ENCODE measurements at places on chromosomes 5 and 9.

GRCh38 chr5:150300496-150301169, 2.1 kb downstream of the ARSI start:
- DNase-seq = no peak

DNA sequence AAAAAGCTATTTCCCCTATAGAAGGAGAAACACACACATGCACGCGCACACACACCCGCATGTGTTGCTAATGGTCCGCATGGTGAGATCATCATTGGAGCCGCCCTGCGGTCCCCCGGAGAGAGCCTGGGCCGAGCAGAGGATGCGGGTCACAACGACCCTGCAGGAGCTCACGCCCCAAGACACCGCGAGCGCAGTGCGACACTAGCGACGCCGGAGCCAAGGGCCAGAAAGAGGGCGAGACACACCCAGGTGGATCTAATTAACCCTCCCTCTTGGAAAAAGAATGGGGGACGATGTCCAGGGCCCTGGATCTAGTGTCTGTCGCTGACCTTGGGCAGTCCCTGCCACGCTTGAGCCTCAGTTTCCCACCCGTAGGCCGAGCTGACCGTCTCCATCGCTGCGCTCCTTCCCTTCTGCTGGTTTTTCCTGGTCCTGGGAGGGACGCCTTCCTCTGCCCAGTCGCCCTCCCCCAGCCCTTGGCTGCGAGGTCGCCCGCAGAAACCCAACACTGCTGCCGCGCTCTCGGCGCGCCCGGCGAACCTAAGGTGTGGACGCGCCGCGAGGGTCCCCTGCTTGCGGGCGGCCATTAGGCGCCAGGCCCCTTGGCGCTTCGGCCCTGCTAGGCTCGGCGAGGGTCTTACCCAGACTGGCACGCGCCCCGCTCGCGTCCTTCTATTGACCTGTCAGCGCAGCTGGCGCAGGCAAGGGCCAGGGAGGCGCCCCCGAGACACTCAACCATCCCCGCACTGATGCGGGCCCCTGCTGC, 47.5 kb upstream of the RNF20 start:
- DNase-seq = peak; percentile 18

GRCh38 chr9:15606643-15607472, 54.0 kb downstream of the CCDC171 start:
- DNase-seq = peak; percentile 31

DNA sequence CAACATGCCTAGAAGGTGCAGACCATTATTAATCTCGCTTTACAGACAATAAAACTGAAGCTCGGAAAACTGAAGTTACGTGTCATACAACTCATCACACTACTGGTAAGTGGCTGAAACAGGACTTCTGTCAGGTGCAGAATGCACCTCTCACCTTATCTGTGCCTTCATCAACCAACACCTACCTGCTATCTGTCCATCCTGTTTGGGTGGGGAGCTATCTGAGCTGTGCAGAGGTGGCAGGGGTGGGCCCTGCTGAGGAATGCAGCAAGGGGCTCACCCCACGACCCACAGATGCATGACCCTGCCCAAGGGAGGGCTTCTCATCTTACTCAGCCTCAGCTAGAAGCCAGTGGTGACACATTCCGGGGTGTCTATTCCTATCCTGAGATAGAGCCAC, 81.6 kb downstream of the SLIT3 start:
- DNase-seq = no peak

DNA sequence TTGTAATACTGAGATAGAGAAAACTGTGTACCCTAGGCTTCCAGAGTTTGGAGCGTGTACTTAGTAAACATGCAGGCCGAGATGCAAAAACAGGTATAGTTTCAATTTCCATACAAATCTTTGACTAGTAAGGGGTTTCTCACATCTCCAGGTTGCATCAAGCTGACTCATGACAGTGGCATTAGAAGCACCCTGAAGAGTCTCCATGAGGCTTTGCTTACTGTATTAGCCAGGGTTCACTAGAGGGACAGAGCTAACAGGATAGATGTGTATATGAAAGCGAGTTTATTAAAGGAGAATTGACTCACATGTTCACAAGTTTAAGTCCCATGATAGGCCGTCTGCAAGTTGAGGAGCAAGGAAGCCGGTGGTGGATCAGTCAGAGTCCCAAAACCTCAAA, 275.3 kb upstream of the CDH6 start:
- no peak for DNase-seq

DNA sequence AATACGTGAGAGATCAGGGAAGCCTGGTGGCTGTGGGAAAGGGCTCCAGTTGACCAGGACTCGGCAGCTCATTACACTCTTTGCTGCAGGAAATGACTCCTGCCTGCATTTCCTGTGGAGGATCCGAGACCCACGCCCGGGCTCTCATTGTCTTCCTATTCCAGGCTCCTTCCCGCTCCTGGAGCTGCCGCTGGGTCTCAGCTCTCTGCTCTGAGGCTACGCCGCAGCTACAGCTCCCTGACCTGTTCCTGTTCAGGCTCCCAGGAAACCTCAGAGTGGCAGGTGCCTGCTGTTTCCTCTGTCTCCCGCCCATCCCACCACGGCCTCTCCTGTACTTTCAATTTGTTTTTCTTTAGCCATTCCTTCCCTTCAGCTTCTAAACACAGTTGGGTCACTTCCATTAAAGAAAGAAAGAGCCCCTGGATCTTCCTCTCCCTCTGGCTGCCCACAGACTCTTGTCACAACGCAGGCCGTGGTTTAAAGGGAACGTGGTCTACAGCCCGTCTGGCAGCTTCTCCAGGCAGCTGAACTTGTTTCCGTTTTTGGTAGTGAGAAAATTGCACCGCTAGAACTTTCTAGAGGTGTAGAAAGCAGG, 71.5 kb downstream of the IL6ST start:
- DNase-seq = no peak

- DNase-seq = no peak
Observed at GRCh38 chr9:14215614-14216013, 98.3 kb downstream of the NFIB start.

- DNase-seq = no peak
Observed at GRCh38 chr5:73827106-73827450, 201.1 kb downstream of the ARHGEF28 start.

GRCh38 chr5:96933764-96934707, 1.8 kb upstream of the LNPEP start:
- no peak for DNase-seq

GRCh38 chr5:167259806-167260205, 1031.6 kb upstream of the WWC1 start:
- DNase-seq = no peak

GRCh38 chr5:142248853-142249462, 75.9 kb downstream of the SPRY4 start:
- peak; percentile 26 for DNase-seq

DNA sequence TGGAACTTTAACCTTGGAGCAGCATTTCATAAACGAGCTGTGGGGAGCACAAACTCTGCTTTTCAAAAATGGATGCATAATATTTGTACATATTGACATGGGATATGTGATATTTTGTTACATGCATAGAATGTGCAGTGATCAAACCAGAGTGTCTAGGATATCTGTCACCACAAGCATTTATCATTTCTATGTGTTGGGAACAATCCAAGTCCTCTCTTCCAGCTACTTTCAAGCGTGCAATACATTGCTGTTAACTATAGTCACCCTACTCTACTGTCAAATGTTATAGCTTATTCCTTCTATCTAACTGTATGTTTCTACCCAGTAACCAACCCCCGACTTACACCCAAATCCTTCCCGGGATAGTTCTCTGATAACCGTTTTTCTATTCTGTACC, 15.0 kb upstream of the C5orf58 start:
- DNase-seq = no peak

GRCh38 chr5:119275146-119275545, 80.7 kb upstream of the TNFAIP8 start:
- no peak for DNase-seq

DNA sequence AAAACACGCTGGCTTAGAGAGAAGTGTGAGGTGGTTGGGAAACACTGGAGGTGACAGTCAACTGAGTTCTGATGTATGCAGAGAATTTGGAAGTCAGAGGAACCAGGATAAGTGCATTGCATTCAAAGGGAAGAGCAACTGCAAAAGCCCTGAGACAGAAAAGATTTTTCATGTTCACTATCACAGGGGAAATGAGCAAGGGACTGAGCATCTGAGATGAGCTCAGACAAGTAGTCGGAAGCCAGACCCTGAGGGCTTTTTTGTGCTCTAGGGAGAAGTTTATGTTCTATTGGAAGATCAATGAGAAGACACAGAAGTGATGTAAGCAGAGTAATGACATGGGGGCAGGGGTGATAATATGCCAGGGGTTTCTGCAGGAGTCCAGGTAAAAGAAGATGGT, 97.5 kb downstream of the HTR4 start:
- DNase-seq = no peak

DNA sequence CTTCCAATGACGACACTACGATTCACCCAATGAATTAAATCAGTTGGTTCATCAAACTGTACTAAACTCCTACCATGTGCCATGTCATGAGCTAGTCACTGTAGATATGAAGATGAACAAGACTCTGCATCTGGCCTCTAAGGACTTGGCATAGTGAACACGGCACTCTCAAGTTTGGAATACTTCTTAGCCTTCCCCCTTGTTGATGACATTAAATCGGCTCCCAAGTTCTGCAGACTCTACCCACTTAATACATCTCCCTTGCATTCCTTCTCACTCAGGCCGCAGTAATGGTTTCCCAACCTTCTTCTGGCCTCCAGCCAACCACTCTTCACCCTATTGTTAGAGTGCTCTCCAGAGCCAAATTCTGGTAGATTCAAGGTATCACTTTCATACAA, 184.7 kb downstream of the MAPKAP1 start:
- no peak for DNase-seq

DNA sequence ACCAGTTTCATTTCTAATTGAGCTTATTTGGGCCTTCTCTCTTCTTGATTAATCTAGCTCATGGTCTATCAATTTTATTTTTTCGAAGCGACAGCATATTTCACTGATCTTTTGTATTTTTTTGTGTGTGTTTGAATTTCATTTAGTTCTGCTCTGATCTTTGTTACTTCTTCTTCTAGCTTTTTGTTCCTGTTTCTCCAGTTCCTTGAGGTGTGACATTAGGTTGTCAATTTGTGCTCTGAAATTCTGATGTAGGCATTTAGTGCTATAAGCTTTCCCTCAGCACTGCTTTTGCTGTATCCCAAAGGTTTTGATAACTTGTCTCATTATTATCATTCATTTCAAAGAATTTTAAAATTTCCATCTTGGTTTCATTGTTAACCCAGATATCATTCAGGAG, 67.3 kb downstream of the STRBP start:
- DNase-seq = no peak

- DNase-seq = peak; percentile 59
Observed at GRCh38 chr5:154276973-154277331, 86.4 kb downstream of the GALNT10 start.

DNA sequence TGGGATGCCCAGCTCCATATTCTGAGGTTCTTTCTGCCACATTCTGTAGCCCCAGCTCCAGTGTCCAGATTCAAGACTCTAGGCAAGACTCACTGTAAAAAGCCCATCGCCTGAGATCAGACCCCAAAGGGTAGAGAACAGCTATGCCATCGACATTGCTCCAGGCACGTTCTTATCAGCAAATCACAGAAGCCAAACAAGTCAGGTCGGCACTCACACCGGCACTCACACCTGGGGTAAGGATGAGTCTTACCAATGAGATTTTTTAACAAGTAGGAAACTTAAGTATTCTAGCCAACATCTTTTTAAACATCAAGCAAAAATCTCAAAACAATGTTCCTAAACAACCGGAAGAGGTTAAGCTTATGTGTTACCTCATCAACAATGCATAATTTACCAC, 2.4 kb downstream of the CDKN2AIPNL start:
- no peak for DNase-seq

GRCh38 chr9:93117924-93118862, 15.9 kb downstream of the NINJ1 start:
- no peak for DNase-seq

DNA sequence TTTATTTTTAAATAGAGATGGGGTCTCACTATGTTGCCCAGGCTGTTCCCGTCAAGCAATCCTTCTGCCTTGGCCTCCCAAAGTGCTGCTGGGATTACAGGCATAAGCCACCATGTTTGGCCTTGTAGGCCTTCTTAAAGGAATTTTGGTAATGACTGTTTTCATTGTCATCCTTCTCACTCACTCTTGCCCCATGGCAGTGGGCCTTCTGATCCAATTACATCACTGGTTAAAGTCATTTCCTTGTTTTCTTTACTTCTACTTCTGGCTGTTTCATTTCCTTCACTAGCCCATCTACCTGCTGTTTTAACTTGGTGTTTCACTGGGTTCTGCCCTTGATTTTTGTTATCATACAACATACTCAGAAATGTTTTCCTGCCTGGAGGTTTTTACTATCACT, 20.1 kb upstream of the NIM1K start:
- DNase-seq = no peak
